ENCODE measurements at places on chromosomes 3 and 15.

DNA sequence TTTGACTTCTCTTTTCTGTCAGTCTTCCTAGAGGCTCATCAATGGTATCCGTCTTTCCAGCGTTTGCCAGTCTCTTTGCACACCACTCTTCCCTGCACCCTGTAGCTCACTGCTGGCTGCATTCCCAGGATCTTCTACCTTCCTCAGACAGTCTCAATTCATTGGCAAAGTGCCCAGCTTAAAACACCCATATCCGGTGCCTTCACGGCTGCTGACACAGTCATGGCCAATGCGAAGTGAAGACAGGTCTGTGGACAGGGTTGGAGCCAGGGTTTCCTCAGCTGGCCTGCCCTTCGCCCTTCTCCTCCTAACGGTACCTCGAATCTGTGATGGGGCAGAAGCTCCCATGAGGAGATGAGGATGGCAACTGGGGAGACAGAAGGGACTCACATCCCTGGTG, 36.1 kb downstream of the PTH1R start:
- peak; percentile 55 for DNase-seq

GRCh38 chr15:68354268-68354667, 76.7 kb downstream of the FEM1B start:
- no peak for DNase-seq

DNA sequence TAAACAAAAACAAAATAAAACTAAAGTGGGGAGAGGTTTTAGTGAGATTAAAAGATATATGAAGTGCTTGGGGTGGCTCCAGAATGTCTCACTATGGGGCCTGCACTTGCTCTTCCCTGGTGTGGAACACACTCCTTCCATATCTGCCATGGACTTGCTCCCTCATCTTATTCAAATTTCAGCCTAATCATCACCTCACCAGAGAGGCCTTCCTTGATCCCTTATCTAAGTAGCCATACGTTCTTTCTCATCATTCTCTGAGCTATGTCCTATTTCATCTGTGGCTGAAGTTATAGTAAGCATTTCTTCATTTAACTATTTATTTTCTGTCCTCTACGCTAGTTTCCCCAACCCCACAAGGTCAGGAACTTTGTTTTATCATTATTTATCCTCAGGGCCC, 511.7 kb downstream of the NTRK3 start:
- DNase-seq = no peak

DNA sequence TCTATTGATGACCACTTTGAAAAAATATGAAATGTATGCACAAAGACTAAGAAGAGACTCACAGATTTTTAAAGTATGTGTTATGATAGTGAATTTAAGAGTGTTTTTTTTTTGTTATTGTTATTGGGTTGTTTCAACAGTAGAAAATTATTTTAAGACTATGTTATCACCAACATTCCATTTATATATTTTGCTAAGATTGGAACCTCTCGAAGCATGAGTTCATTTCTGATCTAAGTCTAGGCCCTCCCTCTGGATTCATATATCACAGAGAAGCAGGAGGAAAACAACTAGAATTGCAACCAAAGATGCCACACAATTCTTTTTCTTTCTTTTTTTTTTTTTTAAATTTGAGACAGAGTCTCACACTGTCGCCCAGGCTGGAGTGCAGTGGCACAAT, 46.8 kb downstream of the ITGB5 start:
- DNase-seq = no peak

DNA sequence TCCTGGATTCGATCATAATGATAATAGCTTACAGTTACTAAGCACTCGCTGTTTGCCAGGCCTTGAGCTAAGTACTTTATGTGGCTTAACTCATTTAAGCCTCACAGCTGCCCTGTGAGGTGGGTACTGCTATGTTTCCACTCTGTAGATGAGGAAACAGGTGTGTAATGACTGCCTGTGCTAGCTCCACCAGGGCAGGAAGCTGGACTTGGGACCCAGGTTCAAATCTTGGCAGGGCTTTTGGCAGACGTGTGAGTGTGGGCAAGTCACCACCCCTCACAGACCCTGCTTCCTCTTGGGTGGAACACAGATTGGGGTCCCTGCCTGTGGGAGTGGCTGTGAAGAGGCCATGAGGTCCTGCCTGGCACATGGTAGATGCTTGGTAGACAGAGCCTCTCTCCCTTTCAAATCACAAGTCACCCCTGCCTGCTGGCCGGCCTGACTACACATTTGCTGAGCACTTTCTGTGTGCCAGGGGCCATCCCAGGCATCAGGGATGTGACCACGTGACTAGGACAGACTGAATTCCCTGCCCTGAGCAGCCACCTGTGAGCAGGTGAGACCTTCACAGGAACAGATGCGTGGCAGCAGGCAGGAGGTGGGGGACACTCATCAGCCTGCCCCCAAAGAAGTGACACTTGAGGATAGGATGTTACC, 3.7 kb downstream of the EFCC1 start:
- DNase-seq = no peak

DNA sequence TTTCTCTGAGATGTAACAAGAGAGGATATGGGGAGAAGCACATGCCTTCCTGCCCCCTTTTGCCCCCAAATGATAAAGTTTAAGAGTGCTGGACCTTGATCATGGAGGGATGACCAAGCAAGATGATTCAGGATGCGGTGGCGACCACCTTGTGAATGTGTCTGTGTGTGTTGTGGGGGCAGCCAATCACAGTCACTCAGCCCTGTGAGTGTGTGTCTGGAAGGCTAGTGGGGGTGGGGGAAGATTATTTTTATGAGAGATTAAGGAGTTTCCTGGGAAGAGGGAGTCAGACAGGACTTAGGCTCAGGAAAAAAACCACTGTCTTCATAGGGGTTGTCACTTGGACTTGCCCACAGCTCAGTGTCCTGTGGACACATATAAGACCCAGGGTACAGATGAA, 57.8 kb upstream of the KY start:
- DNase-seq = no peak

DNA sequence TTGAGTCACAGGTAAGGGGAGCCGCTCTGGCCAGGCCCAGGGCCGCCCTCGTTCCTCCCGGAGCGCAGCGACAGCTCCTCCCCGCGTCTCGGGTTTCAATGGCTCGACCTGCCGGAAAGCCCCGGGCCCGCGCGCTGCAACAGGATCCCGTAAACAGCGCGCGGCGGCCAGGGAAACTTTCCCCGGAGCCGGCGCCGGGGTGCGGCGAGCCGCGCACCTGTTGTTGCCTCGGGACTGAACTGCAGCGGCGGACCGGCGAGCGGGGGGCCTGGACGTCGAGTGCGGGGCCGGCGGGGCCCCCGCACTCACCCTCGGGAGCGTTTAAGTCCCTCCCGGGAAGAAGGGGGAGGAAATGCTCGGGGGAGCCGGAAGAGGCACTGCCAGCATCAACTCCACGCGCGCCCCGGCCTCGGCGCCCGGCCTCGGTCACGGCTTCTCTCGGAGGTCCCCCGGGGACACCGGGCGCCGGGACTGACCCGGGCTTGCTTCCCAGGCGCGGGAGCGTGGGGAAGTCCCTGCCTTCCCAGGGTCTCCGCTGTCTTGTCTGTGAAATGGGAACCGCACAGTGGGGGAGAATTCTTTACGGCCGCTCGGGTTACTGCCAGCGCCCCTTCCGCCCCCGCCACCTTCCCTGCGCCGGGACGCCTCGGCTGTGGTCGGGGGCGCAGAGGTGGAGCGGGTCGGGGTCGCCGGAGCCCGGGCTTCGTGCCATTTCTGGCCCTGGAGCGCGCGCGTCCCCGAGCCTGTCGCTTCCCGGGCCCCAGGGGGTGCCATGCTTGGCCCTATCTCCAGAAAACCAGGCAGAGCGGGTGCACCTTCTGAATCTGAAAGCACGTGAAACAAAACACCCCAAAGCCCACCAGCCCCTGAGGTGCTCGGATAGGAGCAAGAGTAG, 7.5 kb upstream of the PGPEP1L start:
- DNase-seq = peak; percentile 90

- DNase-seq = no peak
These were observed 945.1 kb downstream of the ROBO1 start for GRCh38 chr3:78822726-78823125.

DNA sequence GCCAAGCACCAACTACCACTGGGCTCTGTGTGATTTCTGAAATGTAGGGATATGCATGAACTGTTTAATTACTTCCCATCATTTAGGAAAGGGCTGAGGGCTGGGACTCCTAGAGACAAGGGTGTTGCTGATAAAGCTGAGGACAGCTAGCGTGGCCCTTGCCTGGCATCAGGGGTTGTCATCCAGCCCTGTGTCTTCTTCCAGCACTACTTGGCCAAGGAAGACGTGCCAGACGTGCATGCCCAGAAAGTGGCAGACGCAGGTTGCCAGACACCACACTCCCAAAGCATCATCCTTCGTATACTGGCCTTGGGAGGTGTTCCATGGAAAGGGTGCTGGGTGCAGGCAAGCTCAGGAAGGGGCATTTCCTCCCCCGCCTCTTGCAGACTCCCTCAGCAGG, 64.8 kb downstream of the LRIG1 start:
- no peak for DNase-seq

DNA sequence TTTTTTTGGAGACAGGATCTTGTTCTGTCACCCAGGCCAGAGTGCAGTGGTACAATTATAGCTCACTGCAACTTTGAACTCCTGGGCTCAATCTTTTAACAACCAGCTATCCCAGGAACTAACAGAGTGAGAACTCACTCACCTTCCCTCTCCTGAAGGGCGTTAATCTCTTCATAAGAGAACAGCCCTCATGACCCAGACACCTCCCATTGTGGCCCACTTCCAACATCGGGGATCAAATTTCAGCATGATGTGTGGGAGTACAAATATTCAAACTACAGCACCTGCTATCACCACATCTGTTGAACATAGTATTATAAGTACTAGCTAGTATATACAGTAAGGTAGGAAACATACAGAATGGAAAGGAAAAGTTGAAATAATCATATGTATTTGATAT, 132.5 kb downstream of the DOCK3 start:
- peak; percentile 16 for DNase-seq

GRCh38 chr15:40594429-40594836, 384 bp downstream of the KNL1 start:
- no peak for DNase-seq

DNA sequence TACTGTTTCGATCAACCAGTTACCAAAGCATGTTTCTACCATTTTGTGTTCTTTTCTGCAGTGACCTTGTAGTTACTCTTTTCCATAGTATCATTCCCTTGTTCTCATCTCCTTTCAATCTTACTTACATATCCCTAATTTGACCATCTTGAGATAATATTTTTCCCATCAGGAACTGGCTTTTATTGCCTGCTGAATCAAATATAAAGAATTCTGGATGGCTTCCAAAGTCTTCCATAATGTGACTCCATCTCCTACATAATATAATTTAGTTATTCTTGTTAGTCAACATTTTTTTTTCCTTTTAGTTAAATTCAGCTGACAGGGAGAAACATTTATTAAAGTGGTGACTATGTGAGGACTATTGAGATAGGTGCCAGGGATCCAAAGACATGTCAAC, 7.0 kb downstream of the USP8 start:
- DNase-seq = no peak

GRCh38 chr15:90106522-90107117, 4.4 kb upstream of the IDH2 start:
- peak; percentile 64 for DNase-seq

DNA sequence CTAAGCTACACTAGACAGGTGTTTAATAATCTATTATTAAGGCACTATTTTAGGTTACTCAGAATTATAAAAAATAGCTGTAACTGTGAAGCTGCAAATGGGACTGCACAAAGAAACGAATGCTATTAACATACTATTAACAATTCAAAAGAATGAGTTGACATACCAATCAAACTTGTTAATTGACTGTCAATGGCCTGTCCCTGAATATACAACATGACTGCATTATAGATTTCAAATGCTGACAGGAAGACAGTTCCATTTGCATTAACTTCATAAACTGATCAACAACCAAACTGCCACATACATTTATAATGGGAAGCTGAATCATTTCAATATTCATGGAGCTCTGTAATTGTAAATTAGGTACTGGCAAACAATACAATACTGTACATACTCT, 169.0 kb upstream of the NANOGP8 start:
- no peak for DNase-seq

DNA sequence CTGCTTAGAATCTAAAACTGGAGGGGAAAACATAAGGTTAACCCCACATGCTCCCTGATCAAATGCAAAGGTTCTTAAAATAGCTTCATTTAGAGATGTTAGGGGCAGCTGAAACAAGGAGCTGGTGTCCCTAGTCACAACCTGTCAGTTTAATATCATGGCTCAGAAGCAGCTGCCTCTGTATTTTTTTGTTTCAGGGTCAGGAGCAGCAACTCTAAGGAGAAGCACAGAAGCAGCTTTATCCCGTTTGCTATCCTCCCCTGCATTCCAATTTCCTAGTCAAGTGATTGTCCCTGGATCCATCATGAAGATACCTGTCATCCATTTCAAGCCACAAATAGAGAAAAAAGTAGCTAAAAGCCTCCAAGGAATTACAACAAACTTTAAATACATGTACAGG, 4.1 kb downstream of the FILIP1L start:
- DNase-seq = no peak

GRCh38 chr15:73333001-73333400, 35.8 kb downstream of the HCN4 start:
- DNase-seq = no peak

- no peak for DNase-seq
These were observed 295.3 kb downstream of the VPS13C start for GRCh38 chr15:61764981-61765380.

DNA sequence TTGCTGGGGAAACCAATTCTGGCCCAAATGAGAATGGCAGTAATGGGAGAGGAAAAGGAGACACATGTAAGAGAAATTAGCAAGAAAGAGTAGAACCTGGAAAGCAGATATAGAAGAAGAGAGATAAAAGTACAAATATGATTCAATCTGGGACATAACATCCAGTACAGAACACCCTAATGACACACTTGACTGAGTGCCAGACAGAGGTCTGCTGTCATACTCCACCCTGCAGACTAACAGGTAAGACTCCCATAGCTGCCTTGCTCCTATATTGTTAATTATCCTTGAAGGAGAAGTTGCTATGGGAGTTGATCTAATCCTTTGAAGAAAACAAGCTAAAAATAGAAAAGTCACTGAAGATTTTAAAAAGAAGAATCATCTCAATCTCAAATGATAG, 21.1 kb downstream of the CCPG1 start:
- DNase-seq = no peak

- peak; percentile 65 for DNase-seq
These were observed 29.2 kb downstream of the NEO1 start for GRCh38 chr15:73081321-73081958.
